ENCODE measurements at places on chromosomes 3 and 15.

DNA sequence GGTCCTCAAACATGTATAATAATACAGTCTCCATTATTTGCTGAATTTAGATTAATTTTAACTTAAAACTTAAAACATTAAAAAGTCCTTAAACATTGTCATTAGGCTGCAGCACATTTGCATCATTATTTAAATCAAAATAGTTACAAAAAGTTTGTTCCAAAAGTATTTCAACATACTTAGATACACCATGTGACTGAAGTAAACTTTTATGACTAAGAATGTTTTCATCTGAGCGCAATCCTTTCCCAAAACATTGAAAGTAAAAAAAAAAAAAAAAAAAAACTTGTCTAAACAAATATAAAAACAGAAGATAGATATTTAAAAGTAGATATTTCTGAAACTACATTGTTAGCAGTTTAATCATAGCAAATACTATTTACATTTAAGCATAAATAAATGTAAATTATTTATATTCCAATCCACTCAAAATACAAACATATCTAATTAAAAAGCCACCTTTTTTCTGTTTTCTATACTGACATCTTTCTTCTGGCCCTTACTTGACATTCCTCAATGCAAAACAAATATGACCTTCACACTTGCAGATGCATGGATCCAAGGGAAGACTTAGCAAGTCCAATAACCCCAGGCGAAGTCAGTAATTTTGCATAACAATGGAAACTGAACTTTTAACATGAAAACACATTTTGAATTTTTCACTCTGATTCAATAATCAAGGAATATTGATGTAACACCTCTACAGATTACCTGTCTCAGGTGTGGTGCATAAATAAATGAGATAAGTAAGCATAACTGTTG lies 10.3 kb downstream of the FAM227B start:
- DNase-seq = no peak

- no peak for DNase-seq
Observed at GRCh38 chr3:39019299-39019698, 32.4 kb downstream of the SCN11A start.

GRCh38 chr3:162370141-162370540 lies 873.5 kb downstream of the OTOL1 start:
- no peak for DNase-seq

GRCh38 chr3:14771593-14772497 lies 46.9 kb upstream of the FGD5 start:
- no peak for DNase-seq

DNA sequence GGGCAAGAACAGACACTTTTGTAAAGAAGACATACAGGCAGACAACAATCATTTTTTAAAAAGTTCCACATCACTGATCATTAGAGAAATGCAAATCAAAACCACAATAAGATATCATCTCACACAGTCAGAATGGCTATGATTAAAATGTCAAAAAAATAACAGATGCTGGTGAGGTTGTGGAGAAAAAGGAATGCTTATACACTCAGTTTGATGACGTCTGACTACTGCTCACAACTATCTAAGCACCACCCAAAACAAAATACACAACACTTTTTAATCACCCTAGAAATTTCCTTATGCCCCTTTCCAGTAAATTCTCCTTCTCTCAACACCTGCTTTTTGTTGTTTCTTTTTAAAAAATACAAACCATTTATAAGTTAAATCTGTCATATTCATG lies 228.8 kb downstream of the ISL2 start:
- DNase-seq = no peak

DNA sequence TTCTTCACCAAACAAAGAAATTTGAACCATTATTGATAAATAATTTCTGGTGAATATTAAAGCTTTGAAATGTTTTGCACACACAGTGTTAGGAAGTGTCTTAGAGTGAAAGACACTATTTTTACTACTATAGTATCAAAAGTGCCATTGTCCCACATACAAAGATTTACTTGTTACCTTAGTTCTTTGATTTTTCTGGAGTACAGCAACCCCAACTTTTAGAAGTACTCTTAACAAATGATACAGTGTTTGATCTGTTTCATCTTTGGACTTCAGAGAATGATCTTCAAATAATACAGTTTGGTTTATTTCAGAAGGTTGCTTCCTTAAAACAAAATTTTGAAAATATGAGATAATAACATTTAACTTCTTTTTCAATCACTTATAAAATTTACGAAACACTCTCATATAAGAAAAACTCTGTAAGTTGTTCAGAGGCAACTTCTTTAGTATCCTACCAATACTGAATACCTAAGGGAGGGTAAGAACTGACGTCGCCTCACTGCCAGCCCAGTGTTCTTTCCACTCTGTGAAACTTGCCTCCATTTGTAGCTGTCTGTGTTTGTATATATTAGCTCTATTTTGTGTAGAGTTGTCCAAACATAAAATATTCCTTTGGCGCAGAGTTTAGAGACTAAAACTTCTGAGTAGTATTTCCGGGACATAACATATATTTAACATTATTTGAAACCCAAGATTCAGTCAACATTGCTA lies 464.2 kb downstream of the LPP start:
- no peak for DNase-seq

- DNase-seq = no peak
Observed at GRCh38 chr15:41917767-41918430, 24.0 kb upstream of the SPTBN5 start.

DNA sequence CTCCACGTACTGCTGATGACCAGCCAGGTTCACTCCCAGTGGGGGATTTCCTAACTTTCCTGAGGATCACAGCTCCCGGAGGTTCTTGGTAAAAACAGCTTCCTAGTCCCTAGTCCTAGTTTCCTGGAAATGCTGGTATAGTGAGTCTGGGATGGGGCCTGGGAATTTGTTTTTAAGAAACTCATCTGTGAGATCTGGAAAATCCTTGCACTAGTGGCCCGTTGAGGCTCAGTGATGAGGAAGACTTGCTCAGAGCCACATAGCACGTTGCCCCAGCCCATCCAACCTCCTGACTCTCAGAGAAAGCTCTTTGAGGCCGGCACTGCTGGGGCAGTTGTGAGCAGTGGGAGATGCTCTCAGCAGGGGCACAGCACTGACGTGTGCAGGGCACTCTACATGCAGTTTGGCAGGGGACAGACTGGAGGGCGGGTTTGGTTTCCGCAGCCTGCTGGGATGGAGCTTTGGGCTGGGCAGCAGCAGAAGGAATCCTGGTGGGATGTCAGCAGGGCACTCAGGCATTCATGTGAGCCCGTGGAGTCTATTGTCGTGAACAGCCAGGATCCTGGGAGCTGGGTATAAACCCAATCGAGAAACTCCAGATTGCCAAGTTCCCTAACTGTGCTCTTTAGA lies 31.6 kb downstream of the SAXO2 start:
- DNase-seq = no peak

GRCh38 chr3:176905331-176905730 lies 292.0 kb downstream of the TBL1XR1 start:
- no peak for DNase-seq

DNA sequence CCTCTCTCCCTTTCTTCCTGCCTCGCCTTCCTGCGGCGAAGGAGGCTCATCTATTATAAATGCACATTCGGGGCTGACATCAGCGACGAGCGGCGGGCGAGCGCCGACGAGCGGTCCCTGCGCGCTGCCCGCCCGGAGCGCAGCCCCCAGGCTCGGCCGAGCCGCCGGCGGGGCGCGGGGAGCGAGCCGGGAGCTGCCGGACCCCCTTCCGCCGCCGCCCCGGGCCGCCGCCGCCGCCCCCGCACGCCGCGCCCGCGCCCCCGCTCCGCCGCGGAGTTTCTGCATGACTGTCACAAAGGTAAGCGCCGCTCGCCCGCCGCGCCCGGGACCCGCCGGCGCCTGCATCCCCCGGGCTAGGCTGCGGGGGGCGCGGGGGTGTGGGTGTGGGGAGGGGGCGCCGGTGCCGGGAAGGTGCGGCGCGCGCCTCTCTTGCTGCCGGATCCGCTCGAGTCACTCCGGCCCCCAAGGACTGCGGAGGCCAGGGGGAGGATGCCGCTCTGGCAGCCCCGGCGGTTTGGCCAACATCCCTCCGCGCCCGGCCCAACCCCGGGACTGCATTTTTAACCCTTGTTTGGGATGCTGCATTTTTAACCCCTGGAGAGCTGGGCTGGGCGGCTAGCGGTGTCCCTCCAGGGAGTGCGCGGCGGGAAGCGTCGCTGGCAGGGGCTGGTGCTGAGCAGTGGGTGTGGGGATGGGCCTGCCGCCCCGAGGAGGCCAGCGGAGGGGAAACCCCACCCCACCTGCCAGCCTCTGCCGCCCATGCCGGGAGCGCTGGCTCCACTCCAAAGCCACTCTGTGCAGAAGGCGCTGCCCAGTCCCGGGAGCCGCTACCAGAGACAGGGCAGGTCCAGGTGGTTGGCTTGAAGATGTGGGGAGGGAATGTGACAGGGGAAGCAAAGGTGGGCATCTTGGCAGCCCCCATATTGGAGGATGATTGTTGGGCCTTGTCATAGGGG lies at the start of gene CORO2B:
Gene CORO2B (plus strand): TSS at position 14 of the 956 bp plus-strand sequence. CDS start 270 bp downstream, at position 284.
- no peak for DNase-seq

DNA sequence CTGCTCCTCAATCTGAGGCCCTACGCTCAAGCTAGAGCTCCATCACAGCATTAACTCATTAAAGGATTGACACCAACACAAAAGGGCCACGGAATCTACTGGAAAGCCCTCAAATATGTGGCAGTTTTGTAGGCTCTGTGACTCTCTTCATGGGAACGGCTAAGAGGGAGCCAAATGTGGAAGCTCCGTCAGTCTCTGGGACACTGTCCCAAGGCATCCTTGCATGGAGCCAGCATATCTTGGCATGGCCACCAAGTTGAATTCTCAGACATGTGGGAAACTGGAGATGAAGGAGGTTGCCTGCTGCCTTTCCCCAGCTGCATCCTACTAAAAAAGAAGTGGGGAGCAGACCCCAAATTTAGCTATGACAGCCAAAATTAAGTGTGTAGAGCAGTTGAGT lies 296.9 kb downstream of the NTRK3 start:
- no peak for DNase-seq

GRCh38 chr3:138916824-138917223 lies 30.1 kb downstream of the FOXL2 start:
- DNase-seq = no peak

GRCh38 chr15:23913635-23914034 lies 226.5 kb upstream of the NDN start:
- DNase-seq = no peak

- no peak for DNase-seq
Observed at GRCh38 chr3:195397524-195397923, 45.3 kb downstream of the ACAP2 start.

DNA sequence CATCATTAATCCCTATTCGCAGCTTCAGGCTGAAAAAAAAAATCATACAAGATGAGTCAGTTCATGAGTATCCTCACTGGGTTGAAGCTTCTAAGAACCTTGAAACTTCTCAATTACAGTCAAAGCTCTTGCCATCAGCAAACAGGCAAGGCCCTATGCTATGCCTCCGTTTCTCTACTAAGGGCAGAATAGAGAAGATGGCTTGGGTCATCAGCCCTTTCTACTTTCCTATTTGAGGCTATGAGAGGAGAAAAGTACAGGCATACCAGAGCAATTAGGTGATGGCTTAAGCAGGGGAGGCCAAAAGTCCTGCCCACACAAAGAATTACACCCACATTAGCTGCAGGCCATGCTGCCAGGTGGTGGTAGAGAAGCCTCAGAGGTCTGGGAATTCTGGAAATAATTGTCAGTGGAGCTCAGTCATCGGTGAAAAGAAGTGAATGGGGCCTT lies 89.0 kb downstream of the MRPL46 start:
- DNase-seq = no peak

DNA sequence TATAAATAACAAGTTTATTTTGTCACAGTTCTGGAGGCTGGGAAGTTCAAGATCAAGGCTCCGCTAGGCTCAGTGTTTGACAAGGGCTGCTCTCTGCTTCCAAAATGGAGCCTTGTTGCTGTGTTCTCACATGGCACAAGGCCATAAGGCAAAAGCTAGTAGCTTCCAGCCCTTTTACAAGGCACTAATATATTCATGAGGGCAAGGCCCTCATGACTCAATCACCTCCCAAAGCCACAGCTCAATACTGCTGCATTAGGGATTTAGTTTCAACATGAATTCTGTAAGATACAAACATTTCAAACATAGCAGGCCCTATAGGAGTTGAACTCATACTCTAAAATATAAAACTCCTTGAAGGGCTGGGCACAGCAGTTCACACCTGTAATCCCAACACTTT lies 30.2 kb downstream of the ZBTB11 start:
- no peak for DNase-seq

- DNase-seq = no peak
Observed at GRCh38 chr3:127701280-127701911, 28.6 kb downstream of the ABTB1 start.

DNA sequence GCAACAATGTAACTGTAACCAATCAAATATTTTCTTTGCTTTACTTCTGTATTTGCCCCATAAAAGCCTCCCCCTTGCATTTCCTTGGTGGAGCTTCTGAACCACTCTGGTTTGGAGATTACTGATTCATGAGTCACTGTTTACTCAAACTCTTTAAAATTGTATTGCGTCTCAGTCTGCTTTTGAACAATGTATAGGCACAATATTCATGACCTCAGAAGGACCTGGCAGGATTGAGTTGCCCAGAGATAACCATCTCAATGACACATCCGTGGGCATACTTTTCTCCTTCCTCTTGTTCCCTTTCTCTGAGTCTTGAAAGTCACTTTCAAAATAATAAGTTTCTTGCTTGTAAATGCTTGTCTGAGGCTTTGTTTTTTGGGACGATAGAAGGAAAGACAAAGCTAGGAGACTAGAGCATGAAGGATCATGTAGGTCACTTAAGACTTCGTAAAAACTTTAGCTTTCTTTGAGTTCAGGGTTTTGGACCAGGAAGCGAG lies 57.1 kb upstream of the POU1F1 start:
- DNase-seq = no peak

GRCh38 chr15:90191344-90191687 lies 9.8 kb upstream of the SEMA4B start:
- no peak for DNase-seq

DNA sequence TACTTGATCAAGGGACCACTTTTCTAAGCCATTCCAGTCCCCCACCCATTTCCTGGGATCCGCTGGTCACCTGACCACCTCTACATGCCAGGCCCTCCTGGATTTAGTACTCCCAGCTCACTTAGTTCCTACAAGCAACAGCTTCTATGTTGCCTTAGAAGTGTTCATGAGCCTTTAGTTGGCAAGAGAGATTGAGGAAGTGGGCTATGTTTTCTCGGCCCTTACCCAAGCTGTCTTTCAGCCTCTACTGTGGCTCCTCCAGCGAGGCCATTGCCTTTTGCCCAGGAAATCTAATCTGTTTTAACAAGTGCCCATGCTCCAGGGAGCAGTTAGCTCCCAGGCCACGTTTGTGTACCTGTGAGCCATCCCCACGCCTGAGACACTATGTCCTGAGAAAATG lies 4.5 kb upstream of the PRKAR2A start:
- no peak for DNase-seq

DNA sequence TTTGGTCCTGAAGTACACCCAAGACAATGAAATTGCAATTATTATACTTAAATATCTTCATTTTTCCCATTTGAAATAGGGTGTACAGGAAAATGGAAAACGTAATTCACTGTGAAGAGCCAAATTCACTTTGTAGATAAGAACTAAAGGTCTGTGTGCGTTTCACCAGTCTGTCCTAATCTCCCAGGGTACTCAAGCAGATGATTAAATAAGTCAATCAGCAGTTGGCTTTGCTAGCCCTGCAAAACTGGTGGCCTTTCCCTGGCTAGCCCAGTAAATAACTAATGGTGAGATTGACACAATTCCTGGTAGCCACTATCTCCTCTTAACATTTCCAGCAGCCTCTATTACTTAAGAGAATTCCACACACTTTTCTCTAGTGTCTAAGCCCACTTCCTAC lies 389.3 kb downstream of the TBL1XR1 start:
- no peak for DNase-seq

GRCh38 chr15:88571153-88571851 lies 24.8 kb upstream of the DET1 start:
- no peak for DNase-seq

Measured in activated CD4-positive, alpha-beta T cell treated with anti-CD3 and anti-CD28 coated beads, Interleukin-2, amount 50 U/mL, for 1 hour (primary cell).